Stimulated activated CD8-positive, alpha-beta memory T cell treated with anti-CD3 and anti-CD28 coated beads, Interleukin-15, amount 100 ng/mL, for 24 hours (primary cell): ENCODE measurements at places on chromosomes 11 and 22.

GRCh38 chr11:34654483-34655334 is 33.8 kb downstream of the EHF start:
- no peak for DNase-seq

DNA sequence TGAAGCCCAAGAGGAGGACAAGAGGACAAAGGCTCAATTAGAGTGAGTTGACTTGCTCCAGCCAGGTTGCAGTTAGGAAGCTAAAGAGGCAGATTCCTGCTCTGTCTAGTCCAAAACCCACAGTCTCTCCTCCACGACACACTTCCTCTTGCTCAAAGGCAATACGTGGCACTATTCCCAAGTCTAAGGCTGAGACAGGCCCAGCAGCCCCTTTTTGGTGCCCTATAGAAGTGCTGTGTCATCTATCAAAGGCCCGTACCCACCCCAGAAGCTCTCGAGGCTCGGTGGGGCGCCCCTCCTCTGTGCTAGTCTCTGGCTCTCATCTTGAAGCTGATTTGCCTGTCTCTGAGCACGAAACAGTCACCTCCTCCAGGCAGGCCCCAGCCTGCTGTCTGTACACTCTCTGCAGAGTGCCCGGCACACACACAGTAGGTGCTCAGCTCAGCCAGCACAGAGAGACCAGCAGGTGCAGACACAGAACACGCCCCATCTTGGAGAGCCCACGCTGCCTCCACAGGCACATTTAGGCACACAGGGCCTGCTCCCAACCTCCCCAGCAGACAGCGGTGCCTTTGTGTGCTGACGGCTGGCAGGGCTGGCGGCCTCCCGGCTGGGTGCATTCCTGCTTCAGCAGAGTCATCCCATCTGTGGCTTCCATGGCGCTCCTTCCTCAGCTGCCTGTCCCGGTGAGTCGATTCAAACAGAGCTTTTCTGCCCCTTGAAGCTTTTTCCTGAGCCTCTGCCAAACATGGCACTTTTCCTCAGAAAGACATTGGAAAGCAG is 52.8 kb downstream of the MYH9 start:
- DNase-seq, result no peak

- no peak for DNase-seq
These were observed 101.2 kb upstream of the TIMP3 start for GRCh38 chr22:32700191-32700882.

DNA sequence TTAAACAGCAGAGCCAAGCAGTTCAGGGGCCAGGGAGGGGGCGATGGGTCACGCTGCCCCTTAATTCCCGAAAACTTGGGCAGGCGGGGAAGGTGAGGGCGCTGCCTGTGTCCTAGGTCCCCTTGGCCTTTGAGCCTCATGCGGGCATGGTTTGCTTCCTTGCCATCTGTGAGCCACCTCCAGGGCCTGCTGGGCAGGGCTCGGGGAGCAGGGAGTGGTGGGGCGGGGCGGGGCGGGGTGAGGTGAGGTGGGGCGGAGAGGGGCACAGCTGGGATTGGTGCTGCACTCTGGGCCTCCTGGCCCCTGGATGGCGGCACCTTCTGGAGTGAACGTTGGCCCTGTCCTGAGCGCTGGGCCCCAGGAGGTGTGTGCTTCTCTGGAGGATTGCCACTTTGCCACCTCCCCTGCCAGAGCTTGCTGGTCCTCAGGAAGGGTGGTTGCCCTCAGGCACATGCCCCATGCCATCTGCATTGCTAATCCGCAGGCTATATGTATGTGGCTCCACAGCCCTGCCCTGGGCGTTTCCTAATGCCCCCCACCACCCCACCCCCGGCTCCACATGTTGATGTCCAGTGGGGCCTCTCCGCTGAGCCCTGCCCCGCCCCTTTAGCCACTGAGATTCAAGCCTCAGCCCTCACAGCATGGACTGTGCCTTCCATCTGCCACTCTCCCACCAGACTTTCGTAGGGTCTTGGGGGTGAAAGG is 352.5 kb downstream of the TBC1D22A start:
- DNase-seq, result no peak

GRCh38 chr11:64799623-64800302 is 3.3 kb downstream of the MAP4K2 start:
- no peak for DNase-seq

DNA sequence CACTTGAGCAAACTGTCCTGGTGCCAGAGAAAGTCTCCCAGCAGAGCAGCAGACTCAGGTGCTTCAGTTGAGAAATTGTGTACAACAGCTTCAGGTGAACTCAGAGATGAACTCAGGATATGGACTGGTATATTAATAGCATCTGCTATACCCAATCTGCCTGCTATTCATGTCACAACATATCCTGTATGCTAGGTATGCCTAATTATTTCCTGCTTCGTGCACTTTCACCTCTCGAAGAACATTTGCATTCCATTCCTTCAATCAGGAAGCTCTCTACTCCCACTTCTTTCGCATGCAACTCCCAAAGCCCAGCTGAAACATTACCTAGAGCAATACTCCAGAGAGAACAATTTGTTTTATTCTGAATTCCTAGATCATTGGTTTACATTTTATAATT is 207.7 kb downstream of the KCNA4 start:
- no peak for DNase-seq

DNA sequence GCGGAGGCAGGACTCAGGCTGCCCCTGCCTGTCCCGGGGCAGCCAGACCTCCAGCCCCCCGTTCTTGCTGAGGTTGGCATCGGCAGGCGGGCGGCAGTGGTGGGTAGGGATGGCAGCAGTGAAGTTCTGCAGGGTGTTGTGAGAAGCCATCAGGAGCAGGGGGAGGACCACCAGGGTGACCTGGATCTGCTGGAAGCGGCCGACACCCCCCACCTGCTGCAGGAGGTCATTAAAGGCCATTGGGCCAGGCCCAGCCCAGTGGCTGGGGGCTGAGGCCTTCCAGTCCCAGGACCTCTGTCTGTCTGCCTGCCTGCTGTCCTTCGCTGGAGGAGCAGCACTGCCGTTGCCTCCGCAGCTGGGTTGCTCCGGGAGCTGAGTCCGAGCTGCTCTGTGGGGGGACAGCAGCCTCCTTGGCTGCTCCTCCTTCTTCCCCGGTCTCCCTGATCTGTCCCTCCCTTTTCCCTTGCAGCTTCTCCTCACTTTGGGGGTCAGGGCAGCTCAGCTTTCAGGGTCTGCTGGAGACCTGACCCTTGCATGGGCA is at the start of gene SLC22A6:
Gene SLC22A6 (minus strand): TSS at position 517 of the 541 bp plus-strand sequence. CDS start 277 bp downstream, at position 240.
- no peak for DNase-seq

DNA sequence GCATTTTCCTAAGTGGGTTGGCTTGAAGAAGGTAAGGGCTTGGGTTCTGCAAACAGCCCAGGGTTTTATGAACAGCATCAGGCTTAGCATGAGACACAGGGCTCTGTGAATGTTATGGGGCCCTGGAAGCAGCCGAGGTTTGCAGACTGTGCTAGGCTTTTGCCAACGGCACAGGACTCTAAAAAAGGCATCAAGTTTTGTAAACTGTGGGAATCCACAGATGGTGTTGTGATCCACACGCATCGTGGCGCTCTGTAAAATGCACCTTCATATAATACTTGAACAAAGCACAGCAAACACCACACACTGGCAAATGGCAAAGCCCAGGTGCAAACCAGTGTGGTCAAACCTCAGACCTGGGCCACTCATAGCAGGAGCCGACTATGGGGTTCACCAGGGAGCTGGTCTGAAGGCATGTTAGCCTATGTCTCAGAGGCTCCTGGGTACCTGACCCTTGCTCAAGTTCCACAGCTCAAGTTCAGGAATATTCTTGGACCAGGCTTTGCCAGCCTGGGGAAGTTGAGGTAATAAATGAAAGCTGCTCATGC is 2.4 kb upstream of the SLCO2B1 start:
- no peak for DNase-seq

DNA sequence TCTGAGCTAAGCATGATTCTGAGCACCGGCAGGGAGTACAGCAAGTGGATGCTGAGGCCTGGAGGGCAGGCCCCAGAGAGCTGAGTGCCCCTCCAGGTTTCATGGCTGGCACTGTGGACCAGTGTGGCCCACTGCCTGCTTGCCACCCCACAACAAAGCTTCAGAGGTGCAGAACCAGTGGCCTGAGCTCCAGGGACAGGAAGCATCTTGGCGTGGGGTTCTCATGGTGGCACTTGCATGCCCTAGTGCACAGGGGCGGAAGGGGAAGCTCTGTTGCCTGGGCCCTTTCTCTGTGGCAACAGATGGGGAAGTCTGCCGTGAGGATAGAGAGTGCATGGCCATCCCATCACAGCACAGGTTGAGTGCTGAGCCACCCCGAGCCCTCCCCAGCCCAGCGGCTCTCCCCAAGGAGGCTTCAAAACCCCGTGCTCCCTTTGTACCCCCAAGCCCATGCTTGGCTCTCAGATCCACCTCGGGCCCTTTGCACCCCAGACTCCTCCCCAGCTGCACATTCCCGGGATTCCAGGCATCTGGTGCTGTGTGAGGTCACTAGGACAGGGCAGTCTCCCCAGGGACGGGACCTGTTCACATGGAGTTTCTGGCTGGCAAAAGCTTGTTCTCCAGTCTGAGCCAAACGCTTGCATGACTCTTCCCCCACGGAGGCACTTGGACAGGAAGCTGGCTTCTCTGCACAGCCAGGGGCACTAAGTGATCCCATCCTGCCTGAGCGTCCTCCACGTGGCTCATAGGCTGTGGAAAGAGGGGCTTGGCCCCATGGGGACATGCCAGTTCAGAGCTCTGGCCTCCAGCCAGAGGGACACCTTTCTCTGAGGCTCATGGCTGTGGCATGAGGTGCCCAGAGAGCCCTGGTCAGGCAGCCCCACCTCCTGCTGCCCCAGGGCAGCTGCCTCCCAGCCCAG is 4.2 kb downstream of the SLC25A1 start:
- DNase-seq, result no peak
